IPS DF 19.7 (cell line): ENCODE measurements at places on chromosomes 7 and 10.

DNA sequence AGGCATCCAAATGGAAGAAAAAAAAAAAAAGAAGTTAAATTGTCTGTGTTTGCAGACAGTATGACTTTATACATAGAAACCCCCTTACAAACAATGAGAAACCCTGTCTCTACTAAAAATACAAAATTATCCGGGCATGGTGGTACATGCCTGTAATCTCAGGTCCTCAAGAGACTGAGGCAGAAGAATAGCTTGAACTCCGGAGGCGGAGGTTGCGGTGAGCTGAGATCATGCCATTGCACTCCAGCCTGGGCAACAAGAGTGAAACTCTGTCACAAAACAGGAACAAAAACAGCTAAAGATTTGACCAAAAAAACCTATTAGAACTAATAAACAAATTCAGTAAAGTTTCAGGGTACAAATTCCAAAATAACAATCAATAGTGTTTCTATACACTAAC lies 385.8 kb upstream of the GRM3 start:
- DNase-seq: no peak

DNA sequence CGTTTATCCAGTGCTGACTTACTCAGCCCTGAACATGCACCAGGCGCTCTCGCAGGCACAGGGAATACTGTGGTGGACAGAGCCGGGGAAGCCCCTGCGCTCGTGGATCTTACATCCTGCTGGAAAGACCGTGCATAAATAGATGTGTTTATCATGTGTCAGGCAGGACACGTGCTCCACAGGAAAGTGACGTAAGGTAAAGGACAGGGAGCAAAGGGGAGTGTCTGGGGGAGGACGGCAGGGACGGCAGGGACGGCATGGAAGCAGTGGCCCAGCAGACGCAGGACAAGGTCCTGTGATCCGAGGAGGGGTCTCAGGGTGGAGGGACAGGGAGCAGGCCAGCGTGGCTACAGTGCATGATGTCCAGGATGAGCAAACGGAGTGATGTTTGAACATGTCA lies 410.5 kb downstream of the PAXIP1 start:
- DNase-seq: no peak

GRCh38 chr7:23544913-23545354 lies 13.2 kb upstream of the TRA2A start:
- peak; percentile 42 for DNase-seq

DNA sequence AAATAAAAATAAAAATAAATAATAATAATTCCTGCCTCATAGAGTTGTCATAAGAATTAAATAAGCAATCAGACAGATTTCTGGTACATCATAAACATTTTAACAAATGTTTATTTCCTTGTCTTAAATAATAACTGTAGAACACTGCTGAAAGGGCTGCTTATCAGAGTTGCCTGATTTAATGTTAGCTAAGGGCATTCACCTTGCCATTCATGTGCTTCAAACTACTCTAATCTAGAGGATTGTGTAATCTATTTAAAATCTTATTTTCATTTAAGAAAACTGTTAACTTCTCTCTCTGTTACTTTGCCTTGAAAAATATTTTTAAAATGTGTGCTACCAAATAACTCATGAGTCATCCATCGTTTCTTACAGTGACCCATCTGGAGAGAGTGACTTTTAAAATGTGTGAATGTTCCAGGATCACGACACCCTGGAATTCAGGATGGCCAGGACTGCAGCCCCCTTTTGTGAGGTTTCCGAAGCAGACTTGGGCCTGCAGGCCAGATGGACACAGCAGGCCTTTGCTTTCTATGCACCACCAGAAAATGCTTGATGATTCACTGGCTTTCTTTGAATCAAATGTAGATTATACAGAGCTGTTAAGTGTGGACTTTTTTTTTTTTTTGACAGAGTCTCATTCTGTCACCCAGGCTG lies 109.1 kb upstream of the TNS3 start:
- no peak for DNase-seq

- no peak for DNase-seq
Measured at GRCh38 chr10:44961230-44961571, 1.6 kb downstream of the RASSF4 start.

- no peak for DNase-seq
Measured at GRCh38 chr7:71016401-71016800, 115.5 kb upstream of the GALNT17 start.

DNA sequence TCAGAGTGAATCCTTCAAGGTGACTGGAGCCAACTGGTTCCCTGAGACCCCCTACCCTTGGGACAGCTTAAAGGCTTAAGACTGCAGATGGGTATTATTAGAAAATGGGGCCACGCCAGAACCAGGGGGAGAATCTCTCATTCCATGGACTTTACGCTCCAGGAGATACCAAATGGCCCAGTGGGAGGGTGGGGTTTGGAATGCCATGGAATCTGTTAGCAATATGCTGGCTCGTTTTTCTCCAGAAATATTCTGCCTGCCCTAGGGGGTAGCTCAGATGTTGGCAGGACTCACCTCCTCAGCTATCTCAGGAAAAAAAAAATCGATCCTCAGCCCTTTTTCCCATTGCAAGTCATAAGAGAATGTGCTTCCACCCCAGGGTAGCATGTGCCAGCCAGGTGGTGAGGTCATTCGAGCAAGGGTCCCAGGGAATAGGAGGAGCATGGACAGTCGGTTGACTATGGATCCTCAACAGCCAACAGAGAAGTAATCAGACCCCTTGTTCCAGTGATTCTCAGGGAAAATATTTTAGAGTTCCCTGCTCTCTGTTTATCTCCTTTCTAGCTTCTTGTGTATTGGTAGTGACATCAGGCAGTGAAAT lies 22.9 kb downstream of the SVIL start:
- no peak for DNase-seq

DNA sequence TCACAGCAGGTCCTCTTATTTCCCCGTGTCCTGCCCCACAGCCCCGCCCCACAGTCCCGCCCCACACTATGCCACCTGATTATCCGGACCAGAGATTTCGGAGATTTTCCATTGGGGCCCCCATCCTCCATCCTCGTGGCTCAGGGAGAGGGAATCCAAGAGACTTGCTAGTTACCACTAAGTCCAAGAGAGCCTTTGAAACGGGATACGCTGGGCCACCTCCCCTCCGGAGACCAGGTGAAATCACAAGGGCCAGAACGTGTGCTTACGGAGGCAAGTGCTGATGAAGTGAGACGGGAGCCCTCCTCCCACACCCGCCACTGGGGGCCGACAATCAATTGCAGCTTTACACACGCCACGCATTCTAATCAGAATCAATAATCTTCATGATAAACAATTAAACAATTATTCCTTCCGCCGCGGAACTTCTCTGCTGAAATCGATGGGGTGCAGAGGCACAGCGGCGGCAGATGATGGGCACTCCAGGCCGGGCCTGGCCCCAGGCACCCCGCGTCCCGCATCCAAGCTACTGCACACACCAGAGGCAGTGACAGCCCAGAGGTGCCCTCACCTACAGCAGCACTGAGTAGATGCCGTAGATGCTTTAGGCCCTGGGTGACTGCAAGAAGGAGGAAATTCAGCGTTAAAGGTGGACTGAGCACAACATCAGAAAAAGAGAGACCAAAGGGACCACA lies 534.0 kb upstream of the FOXK1 start:
- DNase-seq: no peak

- no peak for DNase-seq
Measured at GRCh38 chr10:6333086-6333485, 130.4 kb downstream of the PFKFB3 start.

DNA sequence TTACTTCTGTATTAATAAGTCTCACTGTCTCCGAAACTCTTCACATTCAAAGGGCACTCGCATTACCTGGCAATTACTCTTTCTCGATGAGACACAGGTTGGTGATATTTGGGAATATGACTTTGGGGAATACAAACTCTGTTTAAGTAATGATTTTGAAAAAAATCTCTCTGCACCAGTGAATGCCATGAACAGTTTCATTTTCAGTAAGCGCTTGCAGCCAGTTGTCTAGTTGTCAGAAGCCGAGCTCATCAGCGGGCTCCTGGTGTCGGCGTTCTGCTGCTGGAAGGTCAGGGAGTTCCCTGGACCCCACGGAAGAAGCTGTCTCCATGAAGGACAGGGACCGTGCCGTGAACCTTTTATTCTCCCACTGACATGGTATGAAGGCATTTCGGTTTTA lies 57.7 kb downstream of the PTPRE start:
- no peak for DNase-seq

DNA sequence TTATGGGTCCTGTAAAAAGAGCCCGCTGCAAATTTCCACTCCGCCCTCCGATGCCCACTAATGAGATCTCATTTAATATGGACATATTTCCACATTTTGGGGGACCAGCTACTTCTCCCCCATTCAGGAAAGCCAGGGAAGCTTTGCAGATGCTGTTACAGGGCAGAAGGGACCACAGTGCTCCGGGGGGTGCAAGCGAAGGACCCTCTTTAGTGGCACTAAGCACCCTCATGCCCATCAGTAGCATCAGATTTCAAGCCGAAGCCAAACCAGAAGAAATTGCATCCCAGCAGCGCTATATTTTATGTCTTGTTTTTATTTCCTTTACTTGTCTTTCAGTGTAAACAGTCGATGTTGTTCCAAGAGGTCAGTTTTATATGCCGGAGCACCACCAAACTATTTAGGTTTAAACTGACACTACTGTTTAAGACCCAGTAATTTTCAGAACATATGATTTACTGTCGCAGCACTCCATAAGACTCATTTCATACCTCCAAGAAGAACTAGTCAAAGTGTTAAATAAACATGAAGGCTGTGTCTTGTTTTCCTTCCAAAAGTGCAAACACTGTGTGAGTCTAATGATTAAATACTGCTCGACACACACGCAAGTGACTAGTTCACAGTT lies 122.2 kb upstream of the MGMT start:
- no peak for DNase-seq

- DNase-seq: no peak
Measured at GRCh38 chr7:23333671-23334246, 34.6 kb downstream of the MALSU1 start.

DNA sequence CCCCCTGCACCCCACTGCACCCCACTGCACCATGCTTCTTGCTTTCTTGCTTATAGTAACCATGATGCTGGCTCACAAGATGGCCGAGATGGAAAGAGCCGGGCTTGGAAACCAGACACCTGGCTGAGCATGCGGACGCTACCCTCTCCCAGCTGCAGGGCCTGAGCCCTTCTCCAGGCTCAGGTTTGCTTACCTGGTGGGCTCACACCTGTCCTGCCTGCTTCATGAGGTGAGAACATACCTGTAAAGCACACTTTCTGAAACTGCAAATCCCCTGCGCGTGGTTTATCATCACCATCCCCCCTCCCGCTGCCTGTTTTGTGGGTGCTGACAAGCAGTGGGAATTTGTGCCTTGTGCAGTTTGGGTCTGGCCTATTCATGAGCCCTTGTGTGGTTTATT lies 302.7 kb downstream of the GLRX3 start:
- DNase-seq: no peak

DNA sequence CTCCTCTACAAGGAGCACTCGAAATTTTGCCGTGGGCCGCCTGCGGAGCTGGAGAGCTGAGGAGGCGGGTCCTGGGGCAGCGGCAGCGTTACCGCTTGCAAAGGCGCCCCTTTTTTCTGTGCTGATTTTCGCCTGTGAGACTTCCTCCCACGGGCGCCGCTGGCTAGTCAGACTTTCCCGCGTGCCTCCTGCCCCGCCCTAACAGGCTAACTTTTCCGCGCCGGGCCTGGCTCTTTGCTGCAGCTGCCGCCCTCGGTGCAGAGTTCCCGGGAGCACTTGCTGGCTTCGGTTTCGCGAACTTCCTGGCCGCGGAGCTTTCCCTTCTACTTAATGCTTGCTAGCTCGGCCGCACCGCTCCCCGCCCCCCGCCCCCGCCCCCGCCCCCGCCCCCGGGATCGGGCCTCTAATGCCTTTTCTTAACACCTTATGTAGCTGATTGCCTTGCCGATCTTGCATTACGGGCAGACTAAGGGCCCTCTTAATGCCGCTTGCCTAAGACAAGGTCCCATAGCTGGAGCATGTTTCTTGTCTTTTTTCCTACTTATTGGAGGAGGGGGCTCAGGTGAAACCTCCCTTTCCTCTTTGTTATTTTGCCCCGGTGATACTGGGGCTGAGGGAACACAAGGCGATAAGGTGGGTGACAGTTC lies 37.9 kb upstream of the RASGEF1A start:
- DNase-seq: no peak

GRCh38 chr7:50774319-50774718 lies 8.4 kb downstream of the GRB10 start:
- DNase-seq: no peak

DNA sequence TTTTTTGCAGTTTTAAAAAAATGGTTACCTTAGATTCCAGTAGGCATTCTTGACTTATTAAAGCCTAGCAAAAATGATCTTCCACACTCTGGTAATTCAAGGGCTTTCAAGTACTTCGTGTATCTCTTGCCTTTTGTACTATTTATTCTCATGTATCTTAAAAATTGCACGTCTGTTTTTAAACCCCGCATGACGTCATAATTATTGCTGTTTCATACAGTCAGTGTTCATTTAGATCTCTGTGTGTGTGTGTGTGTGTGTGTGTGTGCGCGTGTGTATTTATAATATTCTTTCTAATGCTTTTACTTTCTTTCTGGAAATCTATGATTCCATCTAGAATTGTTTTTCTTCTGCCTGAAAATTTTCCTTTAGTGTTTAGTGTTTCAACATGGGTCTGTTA lies 234.2 kb downstream of the CCSER2 start:
- DNase-seq: no peak
